ENCODE measurements at places on chromosomes 12 and 14. TPM values are rescaled to one million over a fixed set of nuclear protein-coding genes. Genes with fewer than 3 reads are reported as not detected.

Gene RD3L
- not detected for total RNA-seq

Gene WSCD2
- total RNA-seq, result 17.8 TPM

Gene EFCAB11
- 6.1 TPM for total RNA-seq

Gene ESPL1
- total RNA-seq, result 1.0 TPM

Gene TPCN1
- 50.8 TPM for total RNA-seq

Gene KRT6A
- not detected for total RNA-seq

Gene PPP1R12A
- 239 TPM for total RNA-seq

Gene CCDC38
- not detected for total RNA-seq

Gene DPPA3
- not detected for total RNA-seq

Gene CLEC1B
- not detected for total RNA-seq

DNA sequence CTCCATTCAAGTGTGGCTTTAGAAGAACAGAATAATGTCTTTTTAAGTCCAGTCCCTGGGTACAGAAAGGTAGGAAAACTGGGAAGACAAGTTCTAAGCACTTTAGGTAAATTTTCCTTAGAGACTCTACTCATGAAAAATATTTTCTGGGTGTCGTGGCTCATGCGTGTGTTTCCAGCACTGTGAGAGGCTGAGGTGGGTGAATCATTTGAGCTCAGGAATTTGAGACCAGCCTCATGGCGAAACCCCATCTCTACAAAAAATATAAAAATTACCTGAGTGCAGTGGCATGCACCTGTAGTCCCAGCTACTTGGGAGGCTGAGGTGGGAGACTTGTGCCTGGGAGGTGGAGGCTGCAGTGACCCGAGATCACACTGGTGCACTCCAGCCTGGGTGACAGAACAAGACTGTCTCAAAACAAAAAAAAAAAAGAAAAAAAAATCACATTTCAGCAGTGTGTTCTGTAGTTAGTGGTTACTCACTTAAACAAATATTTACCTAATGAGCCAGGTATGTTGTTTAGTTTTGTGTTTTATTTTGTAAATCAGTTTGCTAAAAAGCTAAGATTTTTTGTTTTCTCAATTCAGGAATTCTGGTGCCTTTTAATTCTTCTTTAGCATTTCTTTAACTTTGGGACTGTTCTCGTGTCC is 52.3 kb upstream of the RD3L start:
- DNase-seq, result no peak

DNA sequence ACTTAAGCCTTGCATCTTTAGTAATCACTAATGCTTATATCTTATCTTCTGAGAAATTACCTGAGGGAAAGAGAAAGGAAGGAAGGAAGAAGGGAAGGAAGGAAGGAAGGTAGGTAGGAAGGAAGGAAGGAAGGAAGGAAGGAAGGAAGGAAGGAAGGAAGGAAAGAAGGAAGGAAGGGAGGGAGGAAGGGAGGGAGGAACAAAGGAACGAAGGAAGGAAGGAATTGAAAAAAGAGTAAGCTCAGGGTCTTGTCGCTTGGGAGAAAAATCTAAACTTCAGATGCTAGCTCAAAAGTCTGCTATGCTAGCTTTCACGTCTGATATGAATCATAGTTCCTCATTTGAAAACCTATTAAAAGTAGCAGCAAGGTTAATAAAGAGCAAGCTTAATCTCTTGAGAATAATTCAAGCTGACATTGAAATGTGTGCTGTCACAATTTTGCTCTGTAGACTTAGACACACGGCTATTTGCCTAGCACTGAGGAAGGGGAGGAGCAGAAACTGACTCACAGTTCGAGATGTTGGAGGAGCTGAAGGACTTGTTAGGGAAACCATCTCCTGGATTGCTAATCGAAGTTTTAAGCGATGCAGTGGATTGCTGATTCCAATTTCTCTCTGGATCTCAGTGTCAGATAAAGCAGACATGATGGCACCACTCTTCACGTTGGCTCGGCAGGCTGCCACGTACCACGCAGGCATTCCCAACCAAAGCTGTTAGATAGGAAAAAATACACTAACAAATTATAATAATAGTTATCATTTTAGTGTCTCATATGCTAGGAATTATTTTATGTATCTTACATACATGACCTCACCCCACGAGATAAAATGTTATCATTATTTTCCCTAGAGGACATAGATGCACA is 216.7 kb downstream of the ACSS3 start:
- no peak for DNase-seq

DNA sequence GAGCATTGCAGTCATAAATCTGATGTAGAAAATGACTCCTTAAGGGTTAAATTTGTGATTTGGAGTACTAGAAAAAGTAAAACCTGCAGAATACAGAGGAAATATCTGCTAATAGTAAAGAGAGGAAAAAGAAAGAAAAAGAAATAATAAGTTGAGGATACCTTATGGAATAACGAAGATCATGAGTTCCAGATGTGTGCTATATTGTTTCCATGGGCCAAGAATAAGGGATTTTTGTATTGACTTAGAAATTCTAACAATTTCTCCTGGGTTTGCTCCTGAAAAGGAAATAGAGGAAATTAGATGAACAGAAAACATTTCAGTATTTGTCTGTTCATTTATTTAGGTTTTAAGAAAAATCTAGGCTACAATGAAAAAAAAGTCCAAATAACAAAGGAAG is 115.3 kb downstream of the ALG10B start:
- DNase-seq, result no peak

GRCh38 chr12:50103767-50104321 is at the start of gene GPD1:
TSS of gene GPD1 (plus strand) at chr12:50104008. CDS start at chr12:50104051, 43 bp downstream.
- peak; percentile 80 for DNase-seq

DNA sequence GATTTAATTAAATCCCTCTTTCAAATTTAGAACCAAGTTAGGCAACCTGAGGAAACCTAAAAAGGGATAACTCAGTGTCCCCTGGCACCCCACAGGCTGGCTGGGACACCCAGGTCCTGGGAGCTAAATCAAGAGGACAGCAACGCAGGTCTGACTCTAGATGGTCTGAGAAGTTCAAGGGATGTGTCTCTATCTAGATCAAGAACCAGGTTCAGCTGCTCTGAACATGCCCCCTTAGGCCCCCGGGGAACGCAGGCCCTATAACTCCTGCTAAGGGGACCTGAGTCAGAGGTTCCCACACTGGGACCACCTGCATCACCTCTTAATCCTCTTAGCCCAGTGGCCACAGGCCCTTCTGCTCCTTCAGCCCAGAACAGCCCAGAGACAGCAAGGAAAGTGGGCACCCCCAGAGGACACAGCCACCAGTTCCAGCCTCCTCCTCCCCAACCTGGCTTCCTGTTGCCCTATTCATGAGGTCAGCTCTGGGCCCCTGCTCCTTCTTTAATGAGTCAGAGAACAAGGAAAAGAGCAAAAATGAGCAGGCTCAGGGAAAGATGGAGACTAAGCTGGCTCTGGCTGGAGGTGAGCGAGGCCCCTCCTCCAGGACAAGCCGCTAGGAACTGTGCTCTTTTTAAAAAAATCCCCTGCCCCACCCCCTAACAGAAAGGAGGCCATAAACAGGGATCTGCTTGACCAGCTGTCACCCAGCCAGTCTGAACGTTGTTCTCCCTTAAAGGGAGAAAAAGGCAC is 10.8 kb downstream of the PITPNM2 start:
- no peak for DNase-seq

DNA sequence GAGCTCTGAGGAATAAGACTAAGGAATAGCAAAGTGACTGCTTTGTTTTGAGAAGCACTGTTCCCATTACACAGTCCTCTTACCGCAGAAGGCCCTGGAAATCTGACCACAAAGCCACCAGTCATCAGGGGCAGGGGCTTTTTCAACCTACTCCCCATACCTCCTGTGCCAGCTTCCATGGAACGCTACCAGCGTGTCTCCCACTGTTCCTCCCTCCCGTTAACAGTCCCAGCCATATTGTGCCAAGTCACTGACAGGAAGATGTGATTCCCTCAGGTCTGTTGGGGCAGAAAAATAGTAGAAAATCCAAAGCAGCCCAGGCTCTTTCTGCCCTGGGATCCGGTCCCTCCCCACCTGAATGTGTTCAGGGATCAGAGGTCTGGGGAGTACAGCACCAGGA is 46.6 kb upstream of the VPS33A start:
- DNase-seq, result no peak

GRCh38 chr12:104827587-104827986 is 130.5 kb downstream of the SLC41A2 start:
- no peak for DNase-seq

DNA sequence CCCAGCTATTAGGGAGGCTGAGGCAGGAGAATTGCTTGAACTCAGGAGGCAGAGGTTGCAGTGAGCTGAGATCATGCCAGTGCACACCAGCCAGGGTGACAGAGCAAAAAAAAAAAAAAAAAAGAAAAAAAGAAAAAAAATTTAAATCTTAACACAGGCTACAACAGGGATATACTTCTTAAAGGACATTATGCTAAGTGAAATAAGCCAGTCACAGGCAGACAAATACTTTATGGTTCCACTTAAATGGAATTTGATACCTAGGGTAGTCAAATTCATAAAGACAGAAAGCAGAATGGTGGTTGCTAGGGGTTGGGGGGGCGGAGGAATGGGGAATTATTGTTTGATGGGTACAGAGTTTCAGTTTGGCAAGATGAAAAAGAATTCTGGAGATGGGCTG is 14.8 kb upstream of the PPTC7 start:
- DNase-seq, result no peak

- no peak for DNase-seq
These were observed 724 bp upstream of the CD27 start for GRCh38 chr12:6444031-6444430.

All from posterior vena cava (tissue), 2 donors.